ENCODE measurements at places on chromosomes 2 and 18.

DNA sequence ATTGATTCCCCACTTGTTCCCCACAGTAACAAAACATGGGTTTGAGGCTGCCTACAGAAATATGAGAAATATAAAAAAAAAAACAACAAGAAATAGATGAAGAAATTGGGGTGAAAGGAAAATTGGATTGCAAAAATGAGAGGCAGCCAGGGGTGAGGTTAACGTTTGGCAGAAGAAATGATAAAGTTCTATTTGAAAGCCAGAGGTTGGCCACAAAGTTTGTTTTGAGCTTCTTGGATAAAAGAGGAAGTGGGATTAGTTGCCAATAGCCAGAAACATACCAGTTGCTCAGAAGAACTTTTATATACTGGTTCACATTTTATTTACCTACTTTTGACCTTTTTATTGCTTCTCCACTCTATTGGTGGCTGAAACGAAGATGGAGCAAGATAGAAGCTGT lies 67.5 kb downstream of the FASTKD2 start:
- DNase-seq = no peak

DNA sequence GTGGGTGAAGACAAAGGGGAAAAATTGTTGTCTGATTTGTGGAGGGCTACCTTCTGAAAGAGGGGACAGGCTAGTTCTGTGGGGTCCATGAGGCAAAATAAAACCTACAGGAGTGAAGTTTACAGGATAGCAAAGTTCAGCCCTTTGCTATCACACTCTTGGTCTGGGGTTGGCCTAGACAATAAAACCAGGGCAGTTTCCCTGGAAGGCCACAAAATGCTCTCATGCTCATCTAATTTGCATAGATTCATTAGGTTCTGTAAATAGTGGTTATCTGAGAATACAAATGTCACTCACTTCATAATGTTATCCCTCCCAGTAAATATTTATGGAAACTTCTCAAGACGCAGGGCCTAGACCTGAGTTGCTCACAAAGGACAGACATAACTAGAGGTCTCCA lies 63.6 kb downstream of the INSIG2 start:
- DNase-seq = no peak

GRCh38 chr18:43248610-43249249 lies 28.6 kb downstream of the SYT4 start:
- no peak for DNase-seq

DNA sequence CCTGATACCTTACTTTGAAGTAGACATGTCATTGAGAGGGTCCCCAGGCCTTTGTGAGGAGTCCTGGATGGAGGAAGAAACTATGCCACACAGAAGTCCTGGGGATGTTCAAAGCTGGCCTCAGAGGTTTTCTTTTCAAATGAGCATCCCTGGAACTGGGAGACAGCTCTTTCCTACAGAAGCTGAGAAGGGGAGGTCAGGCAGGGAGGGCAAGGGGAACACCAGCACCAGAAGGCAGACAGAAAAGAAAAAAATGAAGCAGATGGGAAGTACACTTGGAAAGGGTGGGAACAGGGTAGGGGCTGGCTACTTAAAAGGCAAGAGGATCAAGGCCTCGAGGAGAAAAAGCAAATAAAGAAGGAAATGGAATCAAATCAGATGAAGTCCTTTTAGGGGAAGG lies 120.0 kb downstream of the FMNL2 start:
- DNase-seq = no peak

- no peak for DNase-seq
Observed at GRCh38 chr2:174125090-174125489, 123.2 kb downstream of the OLA1 start.

DNA sequence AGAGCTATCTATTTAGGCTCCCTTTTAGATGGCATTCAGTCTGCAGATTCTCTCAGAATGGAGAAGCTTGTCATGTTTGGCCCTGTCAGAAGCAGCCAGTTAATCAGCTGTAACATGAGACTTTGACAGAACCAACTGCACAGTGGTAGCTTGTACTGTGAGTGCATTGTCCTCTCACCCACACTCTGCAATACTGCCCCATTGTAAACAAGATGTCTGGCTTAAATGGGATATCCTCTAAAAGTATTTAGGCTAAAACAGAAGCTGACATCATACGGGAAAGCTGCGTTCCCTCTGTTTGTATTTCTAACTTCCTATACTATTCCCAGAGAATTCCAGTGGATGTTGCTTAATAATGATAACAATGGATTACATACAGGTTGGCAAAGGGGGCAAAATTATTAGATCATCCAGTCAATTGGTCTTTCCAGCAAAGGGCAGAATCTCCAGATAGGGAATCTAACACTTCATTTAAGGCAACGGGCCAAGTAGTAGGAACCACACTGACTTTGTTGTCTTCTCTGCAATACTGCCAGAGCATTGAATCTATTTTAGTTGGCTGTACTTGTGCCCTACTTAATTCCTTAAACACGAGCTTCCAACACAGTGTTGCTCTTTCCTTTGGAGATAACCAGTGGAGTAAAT lies 15.4 kb upstream of the STAT4 start:
- no peak for DNase-seq

DNA sequence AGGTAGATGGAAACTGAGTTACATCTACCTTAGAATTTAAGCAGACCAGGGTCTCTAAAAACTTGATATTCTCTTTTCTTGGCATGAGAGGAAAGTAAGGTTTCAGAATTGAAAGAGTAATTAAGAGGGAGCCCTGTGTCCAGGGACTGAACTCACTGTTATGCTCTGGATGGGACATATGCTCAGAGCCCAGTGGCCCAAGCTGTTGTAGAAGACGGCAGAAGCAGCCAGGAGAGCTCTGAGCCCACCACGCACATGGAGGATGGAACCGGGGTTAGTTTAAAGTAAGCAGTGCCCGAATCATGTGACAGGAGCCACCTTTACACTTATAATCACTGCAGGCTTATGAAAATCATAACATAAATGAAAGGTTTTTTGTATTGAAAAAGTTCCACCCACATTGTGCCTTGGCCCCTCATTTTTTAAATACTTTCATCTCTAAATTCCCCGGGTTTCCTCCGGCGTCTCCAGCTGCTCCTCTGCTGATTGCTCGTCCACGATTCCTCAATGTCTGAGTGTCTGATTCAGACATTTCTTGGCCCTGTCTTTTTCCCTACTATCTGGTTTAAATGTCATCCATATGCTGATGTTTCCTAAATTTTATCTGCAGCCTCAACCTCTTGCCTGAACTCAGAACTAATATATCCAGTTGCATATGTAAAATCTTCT lies 36.1 kb upstream of the SPTBN1 start:
- no peak for DNase-seq

DNA sequence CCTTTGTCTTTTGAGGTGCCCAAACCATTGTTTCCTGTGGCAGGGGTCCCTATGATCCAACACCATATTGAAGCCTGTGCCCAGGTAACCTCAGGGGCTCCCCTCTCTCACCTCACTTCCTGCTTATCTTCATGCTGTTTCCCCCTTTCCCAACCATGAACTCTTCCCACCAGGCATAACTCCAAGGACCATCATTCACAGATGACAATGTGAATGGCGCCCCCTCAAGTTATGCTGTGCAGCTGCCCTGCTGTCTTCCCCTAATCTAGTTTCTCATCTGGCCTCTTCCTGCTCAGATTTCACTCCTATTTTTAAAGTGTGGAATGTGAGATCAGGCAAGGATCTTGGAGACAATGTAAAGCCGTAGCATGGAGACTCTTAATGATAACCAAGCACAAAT lies 1.4 kb downstream of the GMPPA start:
- DNase-seq = no peak

GRCh38 chr2:220787251-220787650 lies 784.9 kb downstream of the EPHA4 start:
- no peak for DNase-seq

DNA sequence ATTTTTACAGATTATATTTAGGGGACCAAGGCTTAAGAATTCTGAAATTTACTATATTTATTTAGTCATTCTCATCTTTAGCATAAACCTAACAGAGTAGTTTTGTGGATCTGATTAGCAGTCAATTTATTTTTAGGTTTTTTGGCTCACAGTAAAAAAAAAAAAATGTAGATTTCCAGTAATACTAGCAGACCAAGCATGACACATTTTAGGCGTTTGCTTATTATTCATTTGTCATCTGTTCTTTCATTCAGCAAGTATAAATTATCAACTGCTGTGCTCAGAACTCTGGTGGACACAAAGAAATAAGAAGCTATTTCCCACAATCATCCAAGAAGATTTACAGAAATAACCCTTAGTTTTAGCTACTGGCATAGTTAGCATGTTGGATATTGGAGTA lies 20.6 kb downstream of the PDE1A start:
- DNase-seq = no peak

DNA sequence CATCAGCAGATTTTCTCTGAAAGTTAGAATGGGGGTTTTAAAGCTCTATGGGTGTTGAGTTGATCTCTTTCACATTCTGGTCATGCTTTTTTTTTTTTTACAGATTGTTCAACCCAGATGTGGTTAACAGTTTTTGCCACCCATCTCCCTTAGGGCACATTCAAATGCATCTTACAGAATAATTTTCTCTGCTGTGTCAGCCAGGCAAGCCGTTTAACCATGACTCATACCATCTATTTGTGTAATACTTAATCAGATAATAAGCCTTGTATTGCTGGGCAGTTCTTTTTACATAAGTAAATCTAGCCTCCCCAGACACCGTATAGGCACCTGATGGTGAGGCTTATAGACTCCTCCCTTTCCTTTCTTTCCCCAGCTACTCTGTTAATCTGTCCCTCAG lies 62.0 kb downstream of the TGIF1 start:
- peak; percentile 82 for DNase-seq

DNA sequence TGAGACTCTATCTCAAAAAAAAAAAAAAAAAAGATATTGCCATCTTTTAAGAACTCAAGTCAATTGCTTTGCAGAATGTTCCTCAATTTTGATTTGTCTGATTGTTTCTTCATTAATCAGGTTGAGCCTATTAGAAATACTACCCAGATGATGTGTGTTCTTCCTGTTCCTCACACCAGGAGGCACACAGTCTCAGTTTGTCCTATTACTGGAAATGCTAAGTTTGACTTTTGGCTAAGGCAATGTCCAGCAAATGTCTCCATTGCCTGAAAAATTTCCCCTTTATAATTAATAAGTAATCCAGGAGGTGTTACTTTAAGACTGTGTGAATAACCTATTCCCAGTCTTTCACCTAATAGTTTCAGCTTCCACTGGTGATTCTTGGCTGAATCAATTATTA lies 28.4 kb downstream of the BOLA3 start:
- DNase-seq = no peak

DNA sequence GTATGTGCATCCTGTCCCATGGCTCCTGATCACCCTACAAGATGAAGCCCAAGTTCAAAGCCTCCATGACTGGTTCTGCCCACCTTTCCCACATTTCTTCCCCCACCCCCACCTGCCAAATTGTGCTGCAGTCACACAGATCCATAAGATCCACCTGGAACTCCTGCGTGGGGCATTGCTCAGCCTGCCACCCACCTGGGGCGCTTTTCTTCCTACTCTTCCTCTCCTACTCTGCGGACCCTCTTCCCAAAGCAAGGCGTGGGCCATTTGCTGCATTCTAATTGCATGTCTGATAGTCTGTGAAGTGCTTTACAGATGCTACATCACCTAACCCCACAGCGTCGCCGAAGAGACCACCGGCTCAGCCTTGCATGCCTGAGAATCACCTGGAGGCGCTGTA lies 402.4 kb upstream of the ID2 start:
- DNase-seq = no peak

DNA sequence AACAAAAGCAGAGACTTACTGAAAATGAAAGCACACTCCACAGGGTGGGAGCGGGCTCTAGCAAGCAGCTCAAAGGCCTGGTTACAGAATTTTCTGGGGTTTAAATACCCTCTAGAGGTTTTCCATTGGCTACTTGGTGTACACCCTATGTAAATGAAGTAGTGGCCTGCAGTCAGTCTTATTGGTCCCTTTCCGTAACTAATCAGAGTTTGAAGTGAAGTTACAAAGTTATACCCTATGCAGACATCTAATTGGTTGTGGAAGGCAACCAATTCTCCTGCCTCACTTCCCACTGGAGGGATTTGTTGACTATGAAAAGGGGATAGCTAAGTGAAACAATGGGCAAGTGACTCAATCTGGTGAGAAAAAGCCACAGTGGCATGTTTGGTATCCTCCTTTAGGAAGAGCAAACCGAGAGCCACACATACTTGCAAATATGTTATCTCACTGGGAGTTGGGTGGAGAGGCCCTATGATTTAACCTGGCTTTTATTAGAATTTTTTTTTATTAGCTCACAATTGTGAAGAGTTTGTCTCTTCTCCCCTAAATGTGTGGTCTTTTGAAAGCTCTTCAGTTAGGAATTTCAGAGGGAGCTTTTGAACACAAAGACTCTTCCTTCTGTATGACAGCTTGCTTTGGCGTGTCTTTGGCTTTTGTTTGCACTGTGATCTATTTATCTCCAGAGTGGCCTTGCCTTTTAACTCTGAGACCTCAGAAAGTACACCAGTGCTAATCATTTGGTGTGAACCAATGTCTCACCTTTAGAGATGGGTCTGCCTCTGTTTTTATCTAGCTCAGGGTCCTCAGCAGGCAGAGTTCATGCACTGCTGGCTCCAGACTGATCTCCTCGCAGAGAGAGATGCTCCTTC lies 69.6 kb downstream of the MAP4K4 start:
- DNase-seq = no peak

DNA sequence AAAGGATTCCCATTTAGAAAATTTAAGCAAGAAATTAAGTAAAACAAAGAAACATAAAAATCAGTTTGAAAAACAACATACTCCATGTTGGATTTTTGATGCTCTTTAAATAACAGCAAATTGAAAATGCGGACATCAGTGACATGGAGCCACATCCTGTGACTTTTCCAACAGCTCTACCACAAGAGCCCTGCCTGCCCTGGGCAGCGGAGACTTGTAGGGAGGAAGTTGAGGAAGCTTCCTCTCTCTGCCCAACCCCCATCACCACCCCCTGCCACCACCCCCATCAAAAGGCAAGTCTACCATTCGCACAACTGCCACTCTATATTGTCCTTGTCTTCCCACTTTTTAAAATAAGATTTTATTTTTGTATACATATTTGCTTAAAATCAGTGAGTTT lies 32.8 kb upstream of the DAPL1 start:
- DNase-seq = no peak

DNA sequence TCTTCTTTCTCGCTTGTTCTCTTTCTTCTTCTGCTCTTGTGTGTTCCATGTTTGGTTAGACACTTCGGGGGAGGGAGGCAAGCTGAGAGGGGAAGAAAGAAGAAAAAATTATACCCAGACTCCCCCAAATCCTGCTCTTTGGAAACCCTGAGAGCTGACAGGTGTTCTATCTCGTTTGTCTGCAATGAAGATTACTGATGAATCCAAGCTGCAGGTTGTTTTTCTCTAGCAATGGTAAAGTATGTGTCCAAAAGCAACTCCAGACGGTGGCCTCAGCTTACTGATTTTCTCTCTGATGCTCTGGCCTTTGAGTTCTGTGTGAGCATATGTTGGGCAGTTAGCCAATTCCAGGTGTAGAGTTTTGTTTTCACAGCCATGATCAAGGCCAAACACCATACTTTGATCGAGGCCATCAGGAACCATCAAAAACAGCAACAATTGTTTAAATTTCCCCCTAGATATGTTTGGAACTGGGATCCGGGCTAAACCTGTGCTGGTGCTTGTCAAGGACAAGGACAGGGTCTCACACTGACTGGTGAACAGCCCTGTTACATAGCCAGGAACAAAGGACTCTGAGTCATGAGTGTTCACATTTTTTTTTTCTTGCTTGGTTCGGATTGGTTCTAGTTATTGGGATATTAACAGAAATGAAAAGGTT lies 142.0 kb downstream of the PRKCE start:
- no peak for DNase-seq
